Smooth muscle cell of the coronary artery (primary cell): ENCODE measurements at places on chromosomes 7 and 10. TPM values are rescaled to one million over a fixed set of nuclear protein-coding genes. Genes with fewer than 3 reads are reported as not detected.

CALHM3 gene
- not detected in 2 replicates for total RNA-seq

C7orf33 gene
- not detected in 2 replicates for total RNA-seq

LAMTOR4 gene
- 119 and 142 TPM in 2 replicates for total RNA-seq

ADAMTS14 gene
- 1.5 and 9.0 TPM in 2 replicates for total RNA-seq

ZNF503 gene
- total RNA-seq = 1.6 and 3.6 TPM in 2 replicates

ZNF511 gene
- 19.8 and 21.9 TPM in 2 replicates for total RNA-seq

TEX47 gene
- total RNA-seq = not detected in 2 replicates

NKX1-2 gene
- total RNA-seq = not detected in 2 replicates

GPER1 gene
- 0.83 and 7.1 TPM in 2 replicates for total RNA-seq

SPDYE2 gene
- 0.12 TPM in 1 of 2 replicates, not detected in the other for total RNA-seq

C10orf53 gene
- not detected in 2 replicates for total RNA-seq

SAMD9L gene
- total RNA-seq = 4.9 and 9.5 TPM in 2 replicates

MACROH2A2 gene
- 4.2 and 11.3 TPM in 2 replicates for total RNA-seq

CUZD1 gene
- 0.30 and 0.47 TPM in 2 replicates for total RNA-seq

AKR1C3 gene
- total RNA-seq = 132 and 308 TPM in 2 replicates

TWNK gene
- total RNA-seq = 5.0 and 5.9 TPM in 2 replicates

PNLIPRP2 gene
- total RNA-seq = not detected in 2 replicates

RHOBTB1 gene
- total RNA-seq = 13.9 and 30.4 TPM in 2 replicates

KIAA1217 gene
- total RNA-seq = 1.1 and 1.2 TPM in 2 replicates

MAGI2 gene
- total RNA-seq = 2.4 and 5.1 TPM in 2 replicates

TMEM184A gene
- total RNA-seq = 0.53 TPM in 1 of 2 replicates, not detected in the other

PLAC9 gene
- 24.6 and 27.2 TPM in 2 replicates for total RNA-seq

RARRES2 gene
- total RNA-seq = 1.2 and 15.2 TPM in 2 replicates

MALRD1 gene
- 0.12 and 0.15 TPM in 2 replicates for total RNA-seq

TAC1 gene
- not detected in 2 replicates for total RNA-seq

ATXN7L1 gene
- 3.3 and 8.2 TPM in 2 replicates for total RNA-seq

OGDH gene
- 51.0 and 81.2 TPM in 2 replicates for total RNA-seq
